Activated CD4-positive, alpha-beta memory T cell treated with anti-CD3 and anti-CD28 coated beads for 36 hours (primary cell): ENCODE measurements at places on chromosomes 2 and 18. TPM values are rescaled to one million over a fixed set of nuclear protein-coding genes. Genes with fewer than 3 reads are reported as not detected.

The NYAP2 gene
- total RNA-seq = not detected

The POTEC gene
- not detected for total RNA-seq

The XDH gene
- total RNA-seq = not detected

The FHOD3 gene
- not detected for total RNA-seq

The TDRD15 gene
- total RNA-seq = not detected

The SCYGR6 gene
- not detected for total RNA-seq

The RND3 gene
- total RNA-seq = not detected

The CTLA4 gene
- total RNA-seq = 254 TPM

The MROH2A gene
- total RNA-seq = not detected

The CCDC148 gene
- total RNA-seq = not detected

The SCN2A gene
- total RNA-seq = not detected

DNA sequence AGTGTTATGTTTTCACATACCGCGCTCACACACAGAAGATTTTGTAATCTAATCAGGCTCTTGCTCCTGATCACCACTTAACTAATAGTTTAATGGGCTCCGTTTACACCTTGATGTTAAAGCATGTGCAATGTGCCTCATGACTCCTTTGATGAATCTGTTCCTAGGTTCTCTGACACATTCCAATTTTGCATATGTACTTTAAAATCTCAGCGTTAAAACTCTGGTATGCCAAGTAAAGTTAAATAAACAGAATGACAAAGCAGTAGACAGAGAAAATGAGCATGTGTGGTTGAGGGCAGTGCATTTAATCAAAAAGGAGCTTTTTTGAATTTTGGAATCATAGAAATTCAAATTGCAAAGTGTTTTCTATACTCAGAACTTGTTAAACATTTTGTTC lies 96.4 kb downstream of the TCF4 start:
- H3K27me3 ChIP-seq = peaks cover 28% of the 10 kb centered on the region
- DNase-seq = no peak
- no peak overlapping the region for H3K4me3 ChIP-seq
- H3K4me1 ChIP-seq = peaks cover 13% of the 10 kb centered on the region
- H3K27ac ChIP-seq = no peak overlapping the region

- no peak overlapping the region for H3K27ac ChIP-seq
- H3K27me3 ChIP-seq = no peaks in the 10 kb centered on the region
- DNase-seq = no peak
- peaks cover 31% of the 10 kb centered on the region for H3K36me3 ChIP-seq
- no peak overlapping the region for H3K4me3 ChIP-seq
Observed at GRCh38 chr2:229779650-229780049, 65.3 kb upstream of the DNER start.

- H3K4me1 ChIP-seq = peaks cover 5% of the 10 kb centered on the region
- no peak overlapping the region for H3K27ac ChIP-seq
- DNase-seq = no peak
- peaks cover 35% of the 10 kb centered on the region for H3K27me3 ChIP-seq
- no peak overlapping the region for H3K4me3 ChIP-seq
- H3K36me3 ChIP-seq = no peaks in the 10 kb centered on the region
Observed at GRCh38 chr2:188293601-188294351, 2.1 kb downstream of the GULP1 start.

DNA sequence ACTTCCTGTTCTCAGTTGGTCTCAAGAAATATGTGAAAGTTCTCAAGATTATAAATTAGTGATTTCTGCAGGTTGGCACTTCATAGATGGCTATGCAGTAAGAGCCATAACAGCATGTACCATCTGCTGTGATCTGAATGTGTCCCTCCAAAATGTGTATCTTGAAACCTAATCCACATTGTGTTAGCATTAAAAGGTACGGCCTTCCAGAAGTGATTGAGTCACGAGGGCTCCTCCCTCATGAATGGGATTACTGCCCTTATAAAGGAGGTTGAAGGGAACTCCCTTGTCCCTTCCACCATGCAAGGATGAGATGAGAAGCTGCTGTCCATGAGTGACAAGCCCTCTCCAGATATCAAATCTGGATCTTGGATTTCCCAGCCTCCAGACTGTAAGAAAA lies 45.0 kb downstream of the METTL4 start:
- H3K4me3 ChIP-seq = no peak overlapping the region
- H3K27me3 ChIP-seq = no peaks in the 10 kb centered on the region
- H3K27ac ChIP-seq = no peak overlapping the region
- no peak for DNase-seq

GRCh38 chr2:32851777-32852439 lies 94.8 kb upstream of the LTBP1 start:
- no peak for DNase-seq
- H3K27me3 ChIP-seq = peaks cover 8% of the 10 kb centered on the region
- no peak overlapping the region for H3K4me3 ChIP-seq

GRCh38 chr2:165621086-165621560 lies 151.6 kb downstream of the CSRNP3 start:
- no peak overlapping the region for H3K4me3 ChIP-seq
- H3K27ac ChIP-seq = no peak overlapping the region
- no peaks in the 10 kb centered on the region for H3K4me1 ChIP-seq
- no peaks in the 10 kb centered on the region for H3K27me3 ChIP-seq
- no peak for DNase-seq

- peaks cover 5% of the 10 kb centered on the region for H3K36me3 ChIP-seq
- no peak overlapping the region for H3K27ac ChIP-seq
- no peak for DNase-seq
- H3K4me3 ChIP-seq = no peak overlapping the region
- no peaks in the 10 kb centered on the region for H3K27me3 ChIP-seq
Observed at GRCh38 chr18:59909289-59910036, 9.7 kb downstream of the PMAIP1 start.

DNA sequence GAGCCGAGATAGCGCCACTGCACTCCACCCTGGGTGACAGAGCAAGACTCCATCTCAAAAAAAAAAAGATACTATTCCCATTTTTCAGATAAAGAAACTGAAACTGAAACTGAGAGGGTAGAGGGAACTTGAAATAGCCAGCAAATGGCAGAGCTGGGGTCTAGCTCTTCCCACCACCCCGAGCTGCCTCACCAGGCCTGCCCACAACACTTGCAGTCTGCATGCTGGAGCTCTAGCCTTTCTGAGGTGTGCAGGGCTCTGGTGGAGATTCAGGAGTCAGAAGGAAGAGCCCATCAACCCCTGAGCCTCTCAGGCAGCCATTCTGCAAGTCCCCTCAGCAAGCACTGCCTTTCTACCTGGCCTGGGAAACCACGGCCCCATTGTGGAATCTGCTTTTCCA lies 14.3 kb downstream of the EDAR start:
- no peak overlapping the region for H3K27ac ChIP-seq
- H3K36me3 ChIP-seq = no peaks in the 10 kb centered on the region
- H3K4me3 ChIP-seq = no peak overlapping the region
- H3K27me3 ChIP-seq = no peaks in the 10 kb centered on the region
- DNase-seq = no peak
- peaks cover 25% of the 10 kb centered on the region for H3K4me1 ChIP-seq

DNA sequence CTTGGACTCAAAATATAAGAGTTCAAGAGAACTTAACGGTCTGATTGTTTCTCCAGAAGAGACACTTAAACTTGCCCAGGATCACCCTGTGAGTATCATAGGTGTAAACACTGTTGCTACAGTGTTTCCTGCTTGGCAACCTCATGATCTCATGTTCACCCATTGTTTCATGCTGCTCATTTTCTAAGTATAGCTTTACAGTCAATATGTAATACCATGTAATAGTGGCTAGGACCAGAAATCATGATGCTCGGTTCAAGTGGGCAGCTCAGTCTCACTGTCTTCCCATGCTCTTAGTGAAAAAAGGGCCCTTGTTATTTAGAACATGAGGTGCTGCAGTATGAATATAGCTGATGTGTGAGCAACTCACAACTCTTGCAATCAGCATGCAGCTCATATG lies 157.5 kb downstream of the CERS6 start:
- no peak overlapping the region for H3K27ac ChIP-seq
- H3K27me3 ChIP-seq = no peaks in the 10 kb centered on the region
- peaks cover 7% of the 10 kb centered on the region for H3K36me3 ChIP-seq
- H3K4me3 ChIP-seq = no peak overlapping the region
- DNase-seq = no peak

- no peaks in the 10 kb centered on the region for H3K36me3 ChIP-seq
- H3K4me3 ChIP-seq = no peak overlapping the region
- no peak for DNase-seq
- no peaks in the 10 kb centered on the region for H3K4me1 ChIP-seq
- H3K27ac ChIP-seq = no peak overlapping the region
- no peaks in the 10 kb centered on the region for H3K27me3 ChIP-seq
Observed at GRCh38 chr18:12518832-12519531, 111.3 kb downstream of the PRELID3A start.

- peaks cover 2% of the 10 kb centered on the region for H3K36me3 ChIP-seq
- no peak for DNase-seq
- no peaks in the 10 kb centered on the region for H3K4me1 ChIP-seq
- H3K27ac ChIP-seq = no peak overlapping the region
- H3K27me3 ChIP-seq = no peaks in the 10 kb centered on the region
Observed at GRCh38 chr2:221073326-221074049, 498.6 kb downstream of the EPHA4 start.

GRCh38 chr18:54720620-54721019 lies 107.7 kb upstream of the RAB27B start:
- H3K27me3 ChIP-seq = peaks cover 4% of the 10 kb centered on the region
- no peaks in the 10 kb centered on the region for H3K36me3 ChIP-seq
- H3K4me3 ChIP-seq = no peak overlapping the region
- DNase-seq = no peak
- peaks cover 14% of the 10 kb centered on the region for H3K4me1 ChIP-seq

- H3K4me3 ChIP-seq = no peak overlapping the region
- no peaks in the 10 kb centered on the region for H3K36me3 ChIP-seq
Observed at GRCh38 chr2:176003958-176004357, 1.9 kb upstream of the LNPK start.

GRCh38 chr2:230950874-230951339 lies 25.9 kb upstream of the GPR55 start:
- H3K4me3 ChIP-seq = no peak overlapping the region
- H3K27me3 ChIP-seq = peaks cover 28% of the 10 kb centered on the region
- peaks cover 4% of the 10 kb centered on the region for H3K36me3 ChIP-seq
- DNase-seq = no peak
- peak overlapping the region; percentile 7 for H3K27ac ChIP-seq

- H3K4me3 ChIP-seq = no peak overlapping the region
- DNase-seq = no peak
- no peaks in the 10 kb centered on the region for H3K27me3 ChIP-seq
- no peaks in the 10 kb centered on the region for H3K4me1 ChIP-seq
- H3K27ac ChIP-seq = no peak overlapping the region
Observed at GRCh38 chr2:24239553-24239952, 64.7 kb downstream of the FAM228A start.

DNA sequence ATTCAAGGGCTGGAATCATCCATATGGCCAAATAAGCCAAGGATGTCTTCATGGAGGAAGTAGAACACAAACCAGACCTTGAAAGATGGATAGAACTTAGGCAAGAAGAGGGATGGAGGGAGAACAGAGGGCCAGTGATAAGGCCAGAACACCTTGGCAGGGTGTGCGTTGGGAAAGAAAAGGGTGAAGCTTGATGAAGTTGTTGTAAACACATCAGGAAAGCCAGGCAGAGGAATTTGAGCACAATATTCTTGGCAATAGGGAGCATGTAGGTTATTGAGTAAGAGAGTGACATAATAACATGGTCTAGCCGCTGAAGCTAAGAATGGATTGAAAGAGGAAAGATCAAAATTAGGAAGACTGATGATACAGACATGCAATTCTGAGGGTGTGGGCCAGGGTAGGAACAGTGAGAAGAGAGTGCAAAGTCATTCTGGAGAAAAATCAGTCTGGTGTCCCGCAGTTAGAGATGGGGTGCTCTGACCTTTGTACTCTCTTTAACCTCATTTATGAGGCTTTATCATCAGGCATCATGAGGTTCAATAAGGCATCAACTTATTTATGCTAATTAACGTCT lies 41.0 kb downstream of the SLC14A2 start:
- H3K4me1 ChIP-seq = peaks cover 32% of the 10 kb centered on the region
- H3K36me3 ChIP-seq = no peaks in the 10 kb centered on the region
- DNase-seq = no peak
- H3K4me3 ChIP-seq = no peak overlapping the region

- H3K27me3 ChIP-seq = no peaks in the 10 kb centered on the region
- no peak overlapping the region for H3K4me3 ChIP-seq
- no peaks in the 10 kb centered on the region for H3K36me3 ChIP-seq
- no peak overlapping the region for H3K27ac ChIP-seq
- peaks cover 42% of the 10 kb centered on the region for H3K4me1 ChIP-seq
Observed at GRCh38 chr2:174776223-174776622, 12.0 kb upstream of the CHRNA1 start.

GRCh38 chr2:218306184-218306920 lies 14.0 kb upstream of the TMBIM1 start:
- no peak for DNase-seq
- no peak overlapping the region for H3K4me3 ChIP-seq
- no peaks in the 10 kb centered on the region for H3K27me3 ChIP-seq
- no peaks in the 10 kb centered on the region for H3K36me3 ChIP-seq
- peaks cover 3% of the 10 kb centered on the region for H3K4me1 ChIP-seq

DNA sequence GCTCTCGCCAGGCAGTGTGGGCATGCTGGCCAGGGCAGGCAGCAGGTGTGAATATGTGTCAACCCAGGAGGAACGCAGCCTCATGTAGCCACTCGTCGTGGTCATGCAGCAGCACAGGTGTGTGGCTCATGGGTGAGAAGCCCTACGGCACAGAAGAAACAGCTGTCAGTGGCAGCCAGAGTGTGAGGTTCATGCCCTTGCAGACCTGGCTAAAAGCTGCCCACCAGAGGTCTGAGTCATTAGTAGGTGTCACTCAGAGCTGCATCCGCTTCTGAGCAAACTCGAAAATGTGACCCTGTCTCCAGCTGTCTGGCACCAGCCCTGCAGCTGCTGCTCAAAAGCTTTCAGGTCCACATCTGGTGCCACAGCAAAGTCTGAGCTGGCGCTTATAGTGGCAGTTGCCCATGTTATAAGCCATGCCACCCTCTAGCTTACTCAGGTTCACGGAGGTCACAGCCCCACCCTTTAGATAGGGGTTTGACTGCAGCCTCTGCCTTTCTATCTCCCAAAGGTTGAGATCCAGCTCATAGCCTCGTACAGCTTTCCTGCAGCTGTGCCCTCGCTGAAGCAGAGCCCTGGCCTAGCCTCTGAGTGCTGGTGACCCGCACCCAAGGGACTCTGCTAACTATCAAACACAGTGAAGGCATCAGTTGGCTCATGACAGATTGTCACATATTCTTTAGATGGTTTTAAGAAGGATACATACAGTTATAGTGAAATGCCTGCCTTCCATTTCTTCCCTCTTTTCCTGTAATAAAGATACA lies 195.0 kb downstream of the CCDC102B start:
- no peaks in the 10 kb centered on the region for H3K27me3 ChIP-seq
- H3K27ac ChIP-seq = no peak overlapping the region
- no peaks in the 10 kb centered on the region for H3K36me3 ChIP-seq
- H3K4me3 ChIP-seq = no peak overlapping the region

DNA sequence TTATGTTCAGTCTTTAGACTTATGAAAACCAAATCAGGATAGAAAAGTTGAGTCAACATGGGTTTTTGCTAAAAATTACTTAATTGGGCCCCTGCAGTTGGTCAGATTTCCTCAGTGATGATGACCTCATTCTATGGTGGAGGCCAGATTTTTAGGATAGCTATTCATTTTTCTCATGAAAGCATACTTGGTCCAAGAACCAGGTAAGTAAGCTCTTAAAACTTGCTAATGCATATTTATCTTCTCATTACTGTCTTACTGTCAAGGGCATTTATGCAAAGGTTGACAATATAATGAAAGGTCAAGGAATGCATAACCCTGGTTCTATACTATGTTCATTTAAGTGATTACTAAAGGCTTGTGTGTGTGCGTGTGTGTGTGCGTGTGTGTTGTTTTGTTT lies 650.6 kb downstream of the SATB2 start:
- no peak overlapping the region for H3K27ac ChIP-seq
- no peak overlapping the region for H3K4me3 ChIP-seq
- DNase-seq = no peak
- no peaks in the 10 kb centered on the region for H3K4me1 ChIP-seq

GRCh38 chr2:137107904-137108303 lies 342.6 kb downstream of the THSD7B start:
- no peak overlapping the region for H3K27ac ChIP-seq
- no peak overlapping the region for H3K4me3 ChIP-seq
- H3K27me3 ChIP-seq = no peaks in the 10 kb centered on the region
- DNase-seq = no peak
- no peaks in the 10 kb centered on the region for H3K36me3 ChIP-seq
